SK-N-DZ (cell line): ENCODE measurements at places on chromosomes 6 and 20.

GRCh38 chr6:47592131-47592840, 106.1 kb upstream of the ADGRF4 start:
- no peak for DNase-seq

DNA sequence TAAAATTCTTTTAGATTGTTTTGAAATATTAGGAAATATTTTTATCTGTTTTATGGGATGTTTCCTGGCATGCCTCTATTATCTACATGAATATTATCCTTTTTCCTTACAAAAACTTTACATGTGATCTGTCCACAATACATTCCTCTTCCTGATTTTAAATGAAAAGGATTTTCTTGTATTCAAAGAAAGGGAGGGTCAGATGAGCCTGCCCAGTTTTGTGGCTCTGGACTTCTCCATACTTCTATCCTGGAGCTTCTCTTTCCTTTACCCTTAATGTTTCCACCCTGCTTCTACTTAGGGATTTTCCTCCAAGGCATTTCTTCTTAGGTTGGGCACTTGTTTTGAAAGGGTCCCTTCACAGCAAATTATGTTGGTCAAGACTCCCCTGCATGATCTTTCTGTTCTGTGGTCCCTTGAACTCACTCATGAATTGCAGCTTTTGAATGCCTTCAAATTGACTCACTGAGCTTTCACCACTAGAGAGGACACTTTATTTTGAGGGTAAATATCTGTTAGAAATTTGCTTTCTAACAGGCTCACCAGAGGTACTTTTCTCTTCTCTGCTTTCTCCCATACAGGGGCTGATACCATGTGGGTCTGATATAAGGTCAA, 104.9 kb downstream of the CENPW start:
- no peak for DNase-seq

GRCh38 chr20:57402206-57403125, 11.3 kb downstream of the RBM38 start:
- DNase-seq, result no peak

DNA sequence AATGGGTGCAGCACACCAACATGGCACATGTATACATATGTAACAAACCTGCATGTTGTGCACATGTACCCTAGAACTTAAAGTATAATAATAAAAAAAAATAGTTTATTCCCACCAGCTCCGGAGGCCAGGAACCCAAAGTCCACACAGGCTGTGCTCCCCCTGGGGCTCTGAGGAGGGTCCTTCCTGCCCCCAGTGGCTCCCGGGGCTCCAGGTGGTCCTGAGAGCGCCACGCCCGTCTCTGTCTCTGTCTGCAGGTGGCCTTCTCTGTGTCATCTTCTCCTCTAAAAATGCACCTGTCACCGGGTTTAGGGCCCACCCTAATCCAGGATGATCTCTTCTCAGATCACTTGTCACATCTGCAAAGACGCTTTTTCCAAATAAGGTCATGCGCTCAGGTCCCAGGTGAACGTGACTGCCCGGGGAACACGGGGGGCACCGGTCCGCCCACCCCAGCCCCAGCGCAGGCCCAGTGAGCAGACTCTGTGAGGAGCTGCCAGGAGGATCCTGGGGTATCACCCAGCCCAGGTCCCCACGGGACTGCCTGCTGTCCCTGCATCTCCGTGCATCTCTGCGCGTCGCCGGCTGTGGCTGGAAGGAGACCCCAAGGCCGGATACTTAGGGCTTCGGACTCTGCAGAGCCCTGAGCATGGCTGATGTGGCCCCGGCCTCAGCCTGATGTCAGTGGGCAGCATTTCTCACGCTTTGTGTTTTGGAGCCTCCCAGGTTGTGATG, 11.8 kb downstream of the SLCO4A1 start:
- no peak for DNase-seq

DNA sequence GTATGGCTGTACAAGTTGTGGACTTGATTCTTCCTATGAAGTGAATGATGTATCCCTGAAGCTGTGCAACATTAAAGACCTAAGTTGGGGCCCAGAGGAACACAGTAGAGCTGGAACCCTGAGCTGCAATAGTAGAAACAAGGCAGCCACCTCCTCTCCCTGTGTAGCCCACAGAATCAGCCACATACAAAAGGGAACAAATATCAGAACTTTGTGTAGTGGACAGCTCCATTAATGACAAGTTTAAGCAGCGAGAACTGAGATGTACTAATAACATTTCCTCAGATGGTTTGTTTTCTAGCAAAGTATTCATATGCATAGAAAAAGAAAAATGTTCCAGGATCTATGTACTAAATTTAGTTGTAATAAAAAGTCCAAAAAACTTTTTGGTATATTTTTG, 19.2 kb downstream of the PHACTR1 start:
- DNase-seq, result no peak

- DNase-seq, result no peak
These were observed 99.2 kb downstream of the MCHR2 start for GRCh38 chr6:99894815-99895214.

DNA sequence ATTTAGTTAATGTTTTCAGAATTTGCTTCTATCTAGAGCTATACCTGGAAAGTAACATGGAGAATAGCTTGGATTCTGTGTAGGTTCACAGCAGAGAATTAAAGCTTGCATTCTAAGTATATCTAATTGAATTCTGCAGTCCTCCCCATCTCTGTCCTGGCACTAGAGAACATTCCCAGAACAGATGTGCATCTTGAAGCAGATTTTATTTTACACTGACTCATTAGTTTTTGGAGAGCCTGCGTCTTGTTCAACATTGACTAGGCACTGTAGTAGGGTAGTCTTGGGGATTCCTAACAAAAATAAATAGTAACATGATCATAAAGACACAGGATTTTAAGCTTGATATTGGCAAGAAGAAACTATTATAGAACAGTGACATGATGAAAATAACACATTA, 36.2 kb upstream of the BAG2 start:
- DNase-seq, result peak; percentile 80

- no peak for DNase-seq
These were observed 578.7 kb downstream of the MAFB start for GRCh38 chr20:40110311-40110831.

- no peak for DNase-seq
These were observed 162.7 kb downstream of the GRM4 start for GRCh38 chr6:33983109-33983716.

- no peak for DNase-seq
These were observed 101.5 kb upstream of the SLC24A3 start for GRCh38 chr20:19110881-19111460.

- DNase-seq, result no peak
These were observed 434.0 kb downstream of the PREX1 start for GRCh38 chr20:48393737-48394314.

GRCh38 chr6:137941995-137942394, 74.9 kb downstream of the TNFAIP3 start:
- DNase-seq, result no peak

- no peak for DNase-seq
These were observed 64.0 kb upstream of the KCNK16 start for GRCh38 chr6:39386487-39386886.

GRCh38 chr20:3045816-3046676, at the start of gene MRPS26:
TSS of gene MRPS26 (plus strand) at chr20:3046052. CDS start at chr20:3046069, 17 bp downstream.
- DNase-seq, result peak; percentile 90

DNA sequence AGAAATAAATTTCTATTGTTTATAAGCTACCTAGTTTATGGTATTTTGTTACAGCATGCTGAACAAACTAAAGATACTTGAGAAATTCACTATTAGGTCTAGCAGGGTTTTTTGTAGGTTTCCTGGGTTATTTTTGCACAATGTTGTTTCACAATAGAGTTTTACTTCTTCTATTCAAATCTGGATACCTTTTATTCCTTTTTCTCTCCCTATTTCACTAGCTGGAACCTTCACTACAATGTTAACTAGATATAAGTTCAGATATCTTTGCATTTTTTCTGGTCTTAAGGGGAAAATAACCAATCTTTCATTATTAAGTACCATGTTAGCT, 237.7 kb upstream of the CITED2 start:
- DNase-seq, result no peak

- DNase-seq, result no peak
These were observed 70.3 kb upstream of the SLC22A23 start for GRCh38 chr6:3526962-3527650.

GRCh38 chr6:63802606-63803206, 167.1 kb downstream of the PHF3 start:
- peak; percentile 37 for DNase-seq

DNA sequence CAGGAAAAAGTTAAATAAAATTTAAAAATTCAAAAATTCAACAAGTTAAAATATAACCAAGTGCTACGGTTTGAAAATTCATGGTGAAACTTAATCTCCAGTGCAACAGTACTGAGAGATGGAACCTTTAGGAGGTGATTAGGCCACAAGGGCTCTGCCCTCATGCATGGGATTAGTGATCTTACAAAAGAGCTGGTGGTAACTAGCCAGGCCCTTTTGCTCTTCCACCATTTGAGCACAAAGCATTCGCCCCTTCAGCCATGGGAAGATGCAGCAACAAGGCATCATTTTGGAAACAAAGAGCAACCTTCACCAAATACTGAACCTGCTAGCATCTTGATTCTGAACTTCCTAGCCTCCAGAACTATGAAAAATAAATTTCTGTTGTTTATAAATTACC, 80.9 kb downstream of the RNGTT start:
- no peak for DNase-seq

- DNase-seq, result no peak
These were observed 18.4 kb upstream of the CCND3 start for GRCh38 chr6:41960028-41960427.

DNA sequence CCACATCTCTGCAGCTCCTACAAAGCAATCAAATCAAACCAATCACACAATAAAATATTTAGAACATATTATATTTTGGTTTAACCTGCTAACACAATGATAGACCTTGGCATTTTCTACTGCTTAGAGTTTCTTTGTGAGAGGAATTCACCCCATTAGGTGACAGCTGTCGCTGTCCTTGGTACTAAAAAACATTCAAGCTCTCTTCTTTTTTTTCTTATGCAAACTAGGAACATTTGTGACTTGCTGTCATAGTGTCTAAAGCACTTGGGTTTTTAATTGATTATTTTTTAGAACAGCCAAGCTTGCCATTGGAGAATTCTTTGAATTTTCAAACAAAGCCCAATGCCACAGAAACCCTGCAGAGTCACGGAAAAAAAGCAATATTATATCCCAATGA, 46.4 kb downstream of the CNR1 start:
- no peak for DNase-seq

GRCh38 chr6:145506565-145506964, 228.8 kb downstream of the EPM2A start:
- peak; percentile 23 for DNase-seq

GRCh38 chr6:35993150-35993549, 31.3 kb downstream of the SLC26A8 start:
- DNase-seq, result no peak

GRCh38 chr6:43963203-43963602, 164.0 kb downstream of the MRPL14 start:
- DNase-seq, result no peak

GRCh38 chr6:42316981-42317380, 99.3 kb upstream of the MRPS10 start:
- no peak for DNase-seq

DNA sequence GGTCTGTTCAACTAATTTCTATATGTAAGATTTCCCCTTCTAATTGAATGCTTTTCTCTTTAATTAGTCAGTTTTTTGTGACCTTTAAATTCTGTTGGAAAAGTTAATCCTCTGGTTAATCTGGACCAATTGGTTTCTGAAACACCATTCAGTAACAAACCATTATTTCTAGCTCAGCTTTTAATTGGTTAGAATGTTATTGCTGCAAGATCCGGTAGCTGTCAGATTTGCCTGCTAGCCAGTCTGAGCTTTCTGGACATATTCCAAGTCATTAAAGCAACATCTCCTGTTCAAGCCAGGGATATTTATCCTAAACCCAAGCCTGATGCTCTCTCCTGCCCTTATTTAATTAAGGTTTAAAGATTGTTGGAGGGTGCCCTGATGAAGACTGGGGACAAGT, 55.1 kb upstream of the FBXL4 start:
- no peak for DNase-seq

DNA sequence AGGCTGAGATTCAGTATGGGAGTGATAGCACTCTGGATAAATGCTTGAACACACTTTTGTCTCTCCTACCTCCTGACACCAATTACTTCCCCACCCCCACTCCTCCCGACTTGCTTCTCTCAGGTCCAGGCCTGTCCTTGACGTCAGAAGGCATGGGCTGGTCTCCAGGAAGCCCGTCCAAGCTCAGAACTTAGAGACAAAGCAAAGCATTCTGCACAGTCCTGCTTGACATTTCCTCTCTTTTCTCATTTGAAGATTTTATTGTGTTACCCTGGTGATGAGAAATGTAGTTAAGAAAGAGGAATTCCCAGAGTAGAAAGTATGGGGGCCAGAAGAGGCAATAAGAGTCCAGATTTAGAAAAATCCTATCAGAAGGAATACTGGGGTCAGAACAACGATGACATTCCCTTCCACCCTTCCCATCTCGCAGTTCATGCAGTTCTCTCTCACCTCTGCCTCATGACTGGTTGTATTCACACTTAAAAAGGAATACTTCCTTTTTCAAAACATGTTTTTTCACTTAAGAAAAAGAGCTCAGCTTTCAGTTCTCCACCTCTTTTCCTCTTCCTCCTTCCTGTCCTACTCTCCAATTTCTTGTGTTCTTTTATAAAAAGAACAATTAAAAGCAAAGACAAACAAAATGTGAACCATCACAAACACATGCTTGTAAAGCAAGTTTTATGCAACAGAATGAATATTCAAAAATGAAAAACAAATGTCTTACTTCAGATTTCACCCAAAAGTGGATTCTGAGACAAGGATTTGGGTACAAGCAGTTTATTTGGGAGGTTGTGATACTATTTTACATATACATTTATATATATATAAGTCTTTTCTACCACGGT, 18.5 kb upstream of the FAM184A start:
- no peak for DNase-seq

- DNase-seq, result no peak
These were observed 518.7 kb upstream of the RNF217 start for GRCh38 chr6:124443541-124443940.

- DNase-seq, result no peak
These were observed 200.9 kb downstream of the BACH2 start for GRCh38 chr6:90095788-90096187.

DNA sequence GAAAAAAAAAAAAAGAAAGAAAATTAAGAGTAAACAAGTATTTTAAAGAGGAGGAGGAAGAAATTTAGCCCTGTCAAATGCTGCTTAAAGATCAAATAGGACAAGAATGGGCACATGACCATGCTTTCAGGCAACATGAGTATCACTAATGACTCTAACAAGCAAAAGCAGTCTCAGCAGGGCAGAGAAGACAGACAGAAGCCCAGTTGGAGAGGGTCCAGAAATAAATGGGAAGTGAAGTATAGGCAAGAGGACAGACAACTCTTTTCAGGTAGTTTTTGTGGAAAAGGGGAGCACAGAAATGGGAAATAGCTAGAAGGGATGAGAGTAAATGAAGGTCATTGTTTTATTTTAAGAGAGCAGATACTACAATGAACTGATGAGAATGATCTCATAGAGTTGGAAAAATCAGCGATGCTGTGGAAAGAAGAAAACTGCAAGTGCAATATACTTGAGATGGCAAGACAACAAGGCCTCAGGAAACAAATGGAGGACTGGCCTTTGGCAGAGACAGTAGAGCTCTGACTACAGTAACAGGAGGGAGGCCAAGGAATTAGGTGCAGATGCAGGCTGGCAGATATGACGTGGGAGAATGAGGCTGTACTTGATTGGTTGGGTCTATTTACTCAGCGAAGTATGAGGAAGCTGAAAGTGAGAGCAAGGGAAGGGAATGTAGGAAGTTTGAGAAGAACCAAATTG, 40.3 kb downstream of the KIF6 start:
- no peak for DNase-seq
